ENCODE measurements at places on chromosomes 7 and 10.

DNA sequence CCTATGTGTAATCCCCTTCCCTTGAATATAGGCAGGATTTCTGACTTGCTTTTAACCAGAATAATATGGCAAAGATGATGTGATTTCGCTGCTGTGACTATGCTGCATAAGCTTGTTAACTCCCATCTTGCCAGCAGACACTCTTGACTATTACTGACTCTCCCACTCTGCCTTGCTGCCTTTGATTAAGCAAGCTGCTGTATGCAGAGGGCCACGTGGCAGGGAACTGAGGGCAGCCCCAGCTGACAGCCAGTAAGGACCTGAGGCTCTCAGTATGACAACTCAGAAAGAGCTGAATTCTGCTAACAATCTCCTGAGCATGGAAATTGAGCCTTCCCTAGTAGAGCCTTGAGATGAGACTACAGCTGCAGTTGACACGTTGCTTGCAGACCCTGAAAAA lies 279.4 kb upstream of the CACNA2D1 start:
- no peak for DNase-seq

- no peak for DNase-seq
Observed at GRCh38 chr10:99782447-99783286, at the start of gene ABCC2. ABCC2 (plus strand) TSS chr10:99782640; CDS start chr10:99782845, 205 bp downstream.

DNA sequence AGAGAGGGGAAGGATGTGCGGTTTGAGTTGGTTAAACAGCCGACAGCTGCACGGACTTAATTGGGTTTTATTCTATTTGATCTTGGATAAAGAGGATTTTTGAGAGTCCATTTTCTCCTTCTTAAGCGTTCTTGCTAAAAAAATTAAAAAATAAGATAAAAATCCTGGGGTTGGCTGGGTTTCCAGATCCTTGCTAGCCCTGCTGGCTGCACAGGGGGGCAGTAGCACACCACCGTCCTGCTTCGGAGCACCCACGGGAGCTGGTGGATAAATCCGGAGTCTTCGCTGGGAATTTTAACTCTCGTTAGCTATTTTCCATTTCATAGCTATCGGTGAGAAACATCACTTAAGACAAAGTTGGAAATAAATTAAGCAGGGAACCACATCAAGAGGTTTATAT lies 792.0 kb downstream of the TYW1 start:
- no peak for DNase-seq

DNA sequence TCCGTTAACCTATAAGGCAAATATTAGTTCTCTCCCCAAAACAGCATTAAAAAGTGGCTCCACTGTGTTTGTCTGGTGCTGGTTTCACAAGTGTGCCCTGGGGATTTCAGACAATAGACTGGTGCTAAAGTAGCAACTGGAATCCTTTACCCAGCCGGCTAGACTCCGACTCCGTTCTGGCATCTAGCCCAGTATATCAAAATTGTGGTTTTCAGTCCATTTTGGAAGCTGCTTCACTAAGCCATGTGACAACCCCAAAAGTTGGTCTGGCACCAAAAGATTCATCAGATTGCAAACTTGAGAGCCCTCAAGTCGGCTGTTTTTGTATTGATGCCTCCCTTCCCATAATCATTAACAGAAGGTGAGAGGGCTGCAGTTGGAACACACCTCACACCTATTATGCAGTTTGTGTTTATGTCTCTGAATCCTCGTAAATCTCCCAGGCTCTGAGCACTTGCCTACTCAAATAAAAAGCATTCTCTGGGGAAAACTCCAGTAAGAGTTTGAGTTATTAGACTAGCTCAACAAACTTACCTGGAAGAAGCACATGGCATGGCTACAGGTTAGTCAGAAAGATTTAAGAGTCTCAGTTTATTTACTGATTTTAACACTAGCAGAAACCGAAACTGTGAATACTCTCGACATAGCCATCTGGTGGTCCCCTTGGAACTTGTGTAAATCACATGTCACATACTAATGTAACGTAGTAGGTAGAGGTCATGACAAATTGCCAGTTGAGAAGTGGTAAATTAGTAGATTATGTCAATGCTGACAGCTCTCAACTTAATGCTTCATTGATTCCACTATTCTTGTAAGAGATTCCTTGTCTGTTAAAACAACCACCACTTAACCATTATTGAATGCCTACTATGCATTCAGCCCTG lies 14.8 kb upstream of the WNT16 start:
- DNase-seq, result no peak

- no peak for DNase-seq
Observed at GRCh38 chr10:112447620-112447928, 559 bp downstream of the VTI1A start.

DNA sequence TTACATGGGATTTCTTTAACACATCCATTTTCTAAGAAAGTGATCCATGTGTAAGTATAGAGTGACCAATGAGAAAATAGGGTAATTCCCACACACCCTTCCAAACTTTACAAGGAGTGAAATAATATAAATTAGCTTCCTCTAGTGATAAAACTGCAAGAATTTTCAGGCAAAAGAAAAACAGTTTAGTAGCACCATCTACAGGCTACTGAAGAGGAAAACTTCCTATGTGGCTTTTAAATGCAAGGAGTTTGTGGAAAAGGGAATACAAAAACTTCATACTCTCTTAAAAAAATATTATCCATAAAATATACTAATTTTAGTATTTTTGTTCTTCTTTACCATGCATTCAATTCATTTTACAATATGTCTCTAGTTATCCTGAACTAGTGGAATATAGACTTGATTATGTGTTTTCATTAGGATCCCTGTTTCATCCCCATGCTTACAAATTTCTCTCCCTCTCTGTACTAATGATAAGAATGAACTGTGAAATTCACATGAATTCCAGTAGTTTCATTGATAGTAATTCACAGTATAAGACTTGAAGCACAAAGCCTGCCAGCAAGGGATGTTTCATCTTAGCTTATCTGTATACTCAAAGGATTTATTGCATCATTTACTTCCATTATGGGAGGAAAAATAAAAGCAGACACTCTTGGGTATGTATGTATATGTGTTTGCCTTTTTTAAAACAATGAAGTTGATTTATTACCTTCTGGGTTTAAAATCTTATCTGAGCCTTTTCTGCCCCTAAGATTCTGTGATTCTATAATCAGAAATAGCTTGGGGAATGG lies 442.9 kb downstream of the AUTS2 start:
- no peak for DNase-seq

DNA sequence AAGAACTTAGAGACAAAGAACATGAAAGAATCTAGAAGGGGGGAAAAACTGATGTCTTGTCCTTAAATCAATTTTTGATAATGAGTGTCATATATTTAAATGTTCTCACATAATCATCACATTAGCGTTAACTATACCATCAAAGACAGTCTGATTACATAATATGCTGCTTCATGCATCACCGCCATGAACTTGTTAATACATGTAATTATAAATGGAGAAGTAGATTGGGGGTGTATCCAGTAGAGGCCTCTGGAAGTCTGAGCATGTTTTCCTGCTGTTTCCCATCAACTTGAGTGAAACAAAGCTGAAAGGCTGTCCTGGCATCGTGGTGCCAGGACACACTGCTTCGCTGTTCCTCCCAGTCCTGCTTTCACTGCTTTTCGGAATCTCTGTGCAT lies 48.2 kb downstream of the PRLHR start:
- DNase-seq, result no peak

DNA sequence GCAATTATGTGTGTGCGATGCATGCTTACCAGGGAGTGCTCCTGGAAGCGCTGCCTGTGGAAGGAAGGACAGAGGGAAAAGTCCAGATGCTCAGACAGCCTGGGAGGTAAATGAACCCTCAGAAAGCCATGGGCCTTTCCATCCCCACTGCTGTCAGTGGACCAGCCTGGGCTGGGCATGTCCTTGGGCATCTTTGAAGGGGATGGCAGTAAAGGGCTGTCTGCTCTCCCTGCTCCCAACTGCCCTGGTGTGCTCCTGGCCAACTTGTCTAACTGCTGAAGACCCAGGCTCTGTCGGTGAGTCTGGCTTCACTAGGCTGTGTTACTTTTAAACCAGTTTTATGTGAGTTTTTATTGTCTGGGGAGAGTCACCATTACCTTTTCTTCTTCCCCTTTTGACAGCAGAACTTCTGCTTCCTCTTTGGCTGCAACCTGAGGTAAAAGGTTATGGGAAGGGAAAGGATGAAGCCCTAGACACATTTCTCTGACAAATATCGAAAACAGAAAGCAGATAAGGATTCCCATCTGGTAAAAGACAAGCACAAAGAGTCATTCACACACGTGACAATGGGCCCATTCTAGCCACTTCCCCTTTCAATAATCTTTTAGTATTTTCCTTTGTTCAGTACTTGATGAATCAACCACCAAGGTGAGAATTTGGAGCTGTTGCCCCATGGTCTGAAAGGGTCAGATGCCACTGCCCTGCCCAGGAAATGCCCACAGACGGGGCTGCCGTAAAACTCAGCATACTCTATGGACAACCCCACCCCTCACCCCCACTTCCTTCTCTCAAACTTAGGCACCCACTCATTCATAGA lies 27.6 kb upstream of the PIK3AP1 start:
- DNase-seq, result no peak

DNA sequence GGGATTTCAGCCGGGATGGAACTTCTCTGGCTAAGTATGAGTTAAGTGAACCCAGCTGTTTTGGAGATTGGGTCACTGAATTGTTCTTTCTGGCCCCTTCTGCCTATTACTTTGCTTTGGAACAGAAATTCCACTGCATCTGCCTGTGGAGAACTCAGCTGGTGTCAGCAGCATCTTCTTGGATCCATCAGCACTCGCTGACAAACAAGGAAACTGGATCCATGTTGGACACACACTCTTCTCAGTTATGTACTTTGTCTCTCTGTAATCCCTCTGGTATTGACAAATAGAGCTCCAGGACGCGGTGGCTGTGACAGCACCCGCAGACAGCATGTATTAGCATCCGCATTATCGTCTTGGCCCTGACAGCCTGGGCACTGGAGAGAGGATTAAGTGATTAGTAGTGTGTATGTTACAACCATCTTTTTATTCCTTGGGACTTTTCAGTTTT lies 73.0 kb upstream of the BMPER start:
- DNase-seq, result no peak

DNA sequence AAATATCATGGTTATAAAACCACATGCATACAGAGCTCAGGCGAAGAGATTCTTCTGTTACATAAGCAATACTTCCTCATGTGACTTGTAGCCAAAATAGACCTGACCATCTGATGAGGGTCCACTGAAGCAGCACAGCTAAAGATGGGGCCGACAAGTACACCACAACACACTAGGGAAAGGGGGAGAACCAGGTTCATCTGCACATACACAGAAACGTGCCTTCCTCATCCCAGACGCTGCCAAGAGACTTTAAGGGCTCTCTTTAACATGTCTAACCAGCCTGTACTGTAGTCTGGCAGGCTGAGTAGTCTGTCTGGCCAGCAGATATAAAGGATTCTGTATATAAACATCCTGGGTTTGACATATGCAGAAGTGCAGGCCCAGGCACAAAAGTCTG lies 30.3 kb downstream of the ERCC6 start:
- DNase-seq, result no peak

DNA sequence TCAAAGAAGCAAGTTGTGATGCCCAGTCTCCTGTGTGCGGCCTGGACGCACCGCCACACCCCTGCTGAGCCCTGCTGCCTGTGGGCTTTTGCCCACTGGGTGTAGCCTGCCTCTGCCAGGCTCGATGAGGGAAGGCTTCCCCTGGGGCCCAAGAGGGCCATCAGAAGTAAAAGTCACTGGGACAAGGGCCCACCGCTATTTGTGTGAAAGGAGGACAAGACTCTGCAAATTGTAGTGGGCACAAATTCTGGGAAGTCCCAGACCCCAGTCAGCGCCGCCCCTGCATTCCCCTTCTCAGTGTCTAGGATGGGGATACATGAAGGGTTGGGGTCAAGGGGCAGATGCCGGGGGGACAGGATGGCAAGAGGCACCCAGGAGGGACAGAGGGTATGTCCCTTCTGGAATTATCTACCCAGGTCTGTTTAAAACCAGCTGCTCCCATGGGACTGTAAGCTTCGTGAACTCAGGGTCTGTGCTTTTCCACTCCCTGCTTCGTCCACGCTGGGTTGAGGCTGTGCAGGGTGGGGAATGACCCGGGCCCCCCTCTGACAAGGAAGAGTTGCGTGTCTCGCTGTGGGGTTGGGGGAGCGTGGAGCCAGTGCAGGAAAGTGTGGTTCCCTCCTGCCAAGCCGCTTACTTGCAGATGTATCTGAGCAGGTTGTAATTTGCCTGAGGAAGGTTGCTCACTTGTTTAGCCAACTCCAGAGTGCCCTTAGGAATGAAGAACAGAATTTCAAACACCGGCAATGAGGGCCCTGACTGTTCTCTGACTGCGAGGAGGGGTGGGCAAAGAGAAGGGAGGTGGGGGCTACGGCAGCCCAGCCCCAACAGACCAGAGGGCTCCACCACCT lies 147.2 kb downstream of the MAPK8 start:
- DNase-seq, result peak; percentile 36

- DNase-seq, result no peak
Observed at GRCh38 chr10:64733980-64734379, 1212.8 kb downstream of the REEP3 start.

GRCh38 chr10:101263150-101263752 lies 34.0 kb upstream of the LBX1 start:
- DNase-seq, result no peak

DNA sequence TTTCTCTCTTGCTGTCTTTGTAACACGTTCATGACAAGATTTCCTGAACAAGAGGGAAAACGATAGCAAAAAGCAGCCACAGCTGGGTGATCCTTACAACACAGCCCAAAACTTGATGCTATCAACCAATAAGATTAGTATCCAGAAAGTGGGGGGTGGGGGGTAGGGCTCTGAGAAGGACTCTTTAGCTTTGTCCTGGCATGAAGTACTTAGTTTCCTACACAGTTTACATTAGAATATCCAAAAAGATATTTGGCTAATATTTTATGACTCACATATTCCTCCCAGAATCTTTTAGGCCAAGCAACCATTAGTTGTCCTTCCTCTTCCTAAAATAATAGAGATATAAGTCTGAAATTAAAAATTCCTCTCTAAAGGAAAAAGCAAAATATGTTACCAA lies 22.9 kb upstream of the LRRC17 start:
- no peak for DNase-seq

DNA sequence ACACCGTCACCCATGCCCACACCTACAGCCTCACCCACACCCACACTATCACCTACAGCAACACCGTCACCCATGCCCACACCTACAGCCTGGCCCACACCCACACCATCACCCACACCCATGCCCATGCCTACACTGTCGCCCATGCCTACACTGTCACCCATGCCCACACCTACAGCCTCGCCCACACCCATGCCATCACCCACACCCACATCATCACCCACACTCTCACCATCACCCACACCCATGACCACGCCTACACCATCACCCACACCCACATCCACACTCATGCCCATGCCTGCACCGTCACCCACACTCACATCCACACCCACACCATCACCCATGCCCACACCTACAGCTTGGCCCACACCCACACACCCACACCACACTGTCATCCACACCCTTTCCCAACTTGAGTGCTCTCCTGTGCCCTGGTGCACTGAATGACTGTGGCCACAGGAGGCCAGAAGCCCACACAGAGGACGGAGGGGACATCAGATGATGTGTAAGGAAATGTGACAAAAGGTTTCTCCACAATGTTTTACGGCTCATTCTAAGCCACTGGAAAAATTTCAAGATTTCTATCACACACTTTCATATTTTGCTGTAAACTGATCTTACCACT lies 153.3 kb downstream of the WDR37 start:
- no peak for DNase-seq

- no peak for DNase-seq
Observed at GRCh38 chr10:29712108-29712507, 77.3 kb upstream of the SVIL start.
